ENCODE measurements at places on chromosomes 12 and 14. TPM values are rescaled to one million over a fixed set of nuclear protein-coding genes. Genes with fewer than 3 reads are reported as not detected.

- H3K27me3 ChIP-seq: no peaks in the 10 kb centered on the region
- H3K4me3 ChIP-seq: no peak overlapping the region
- no peak overlapping the region for H3K27ac ChIP-seq
- no peaks in the 10 kb centered on the region for H3K4me1 ChIP-seq
These were observed 86.4 kb downstream of the WSCD2 start for GRCh38 chr12:108215458-108215857.

- H3K27me3 ChIP-seq: no peaks in the 10 kb centered on the region
- H3K4me3 ChIP-seq: no peak overlapping the region
- H3K27ac ChIP-seq: no peak overlapping the region
- no peaks in the 10 kb centered on the region for H3K36me3 ChIP-seq
- H3K4me1 ChIP-seq: no peaks in the 10 kb centered on the region
- DNase-seq: no peak
These were observed 30.3 kb upstream of the CLIP1 start for GRCh38 chr12:122452701-122453285.

- peak overlapping the region; percentile 83 for H3K27ac ChIP-seq
- no peaks in the 10 kb centered on the region for H3K27me3 ChIP-seq
- no peaks in the 10 kb centered on the region for H3K36me3 ChIP-seq
These were observed 894 bp downstream of the KRT8 start for GRCh38 chr12:52903855-52904508.

AMN gene
- total RNA-seq: 0.48 TPM

RIPK3 gene
- total RNA-seq: 8.0 TPM

DNA sequence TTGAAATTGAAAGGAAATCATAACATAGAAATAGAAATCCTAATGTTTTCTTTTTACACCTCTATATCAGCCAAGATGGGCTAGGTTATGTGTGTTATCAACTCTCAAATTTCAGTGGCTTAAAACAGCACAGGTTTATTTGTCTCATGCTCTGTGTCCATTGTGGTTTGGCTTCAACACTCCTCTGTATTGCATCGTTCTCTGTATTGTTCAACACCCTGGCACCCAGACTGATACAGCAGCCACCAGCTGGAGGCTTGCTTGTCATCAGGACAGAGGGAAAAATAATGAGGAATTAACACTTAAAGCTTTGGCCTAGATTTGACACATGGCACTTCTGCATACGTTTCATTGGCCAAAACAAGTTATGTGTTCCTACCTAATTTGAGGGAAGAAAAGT, 234.2 kb upstream of the ARHGAP5 start:
- no peak overlapping the region for H3K4me3 ChIP-seq
- no peaks in the 10 kb centered on the region for H3K36me3 ChIP-seq
- no peaks in the 10 kb centered on the region for H3K27me3 ChIP-seq

- no peak overlapping the region for H3K4me3 ChIP-seq
- no peak for DNase-seq
- H3K4me1 ChIP-seq: no peaks in the 10 kb centered on the region
- H3K27me3 ChIP-seq: no peaks in the 10 kb centered on the region
These were observed 141.6 kb downstream of the DACT1 start for GRCh38 chr14:58779376-58779775.

DNA sequence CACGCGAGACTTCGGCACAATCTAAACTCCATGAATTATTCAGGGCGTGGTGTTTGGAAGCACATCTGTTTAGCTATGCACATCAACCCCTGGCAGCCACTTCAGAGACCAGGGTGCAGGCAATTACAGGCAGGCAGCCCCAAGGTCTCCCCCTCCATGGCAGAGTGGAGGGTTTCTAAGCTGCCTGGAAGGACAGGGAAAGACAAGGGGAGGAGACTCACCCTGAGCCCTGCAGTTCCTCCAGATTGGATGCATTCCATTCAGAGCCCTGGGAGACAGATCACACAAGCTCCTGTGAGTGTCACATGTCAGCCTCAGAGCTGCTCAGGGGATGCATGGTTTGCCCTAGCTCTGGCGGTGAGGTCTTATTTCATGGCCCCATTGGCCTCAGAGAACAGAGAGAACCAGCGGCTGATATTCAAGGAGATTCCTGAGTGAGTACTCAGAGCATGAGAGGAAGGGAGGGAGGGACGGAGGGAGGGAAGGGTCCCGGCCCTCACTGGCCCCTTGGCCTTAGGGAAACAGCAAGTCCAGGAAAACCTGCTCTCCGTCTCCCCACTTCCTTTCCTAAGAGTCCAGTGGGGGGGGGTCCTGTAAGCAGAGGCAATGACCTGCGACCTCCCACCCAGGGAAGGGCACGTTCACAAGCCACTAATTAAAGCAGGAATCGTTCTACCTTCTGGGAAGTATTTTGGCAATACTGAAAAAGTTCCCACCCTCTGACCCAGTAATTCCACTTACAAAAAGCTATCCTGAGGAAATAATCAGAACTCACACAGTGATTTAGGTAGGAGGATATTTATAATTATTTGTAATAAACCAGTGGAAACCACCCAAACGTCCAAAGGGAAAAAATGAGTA, 55.1 kb downstream of the SSH1 start:
- peaks cover 15% of the 10 kb centered on the region for H3K36me3 ChIP-seq
- no peaks in the 10 kb centered on the region for H3K27me3 ChIP-seq
- H3K4me1 ChIP-seq: no peaks in the 10 kb centered on the region
- DNase-seq: peak; percentile 51
- H3K27ac ChIP-seq: peak overlapping the region; percentile 99
- no peak overlapping the region for H3K4me3 ChIP-seq

GRCh38 chr12:53816360-53817020, 64.7 kb upstream of the CISTR start:
- H3K4me1 ChIP-seq: no peaks in the 10 kb centered on the region
- no peak overlapping the region for H3K4me3 ChIP-seq
- no peak for DNase-seq
- no peaks in the 10 kb centered on the region for H3K27me3 ChIP-seq
- no peaks in the 10 kb centered on the region for H3K36me3 ChIP-seq
- no peak overlapping the region for H3K27ac ChIP-seq

- H3K36me3 ChIP-seq: no peaks in the 10 kb centered on the region
- H3K4me3 ChIP-seq: no peak within 1 kb of the TSS
- peak; percentile 77 for DNase-seq
- peaks cover 3% of the 10 kb centered on the region for H3K27me3 ChIP-seq
These were observed at the start of gene WIF1 for GRCh38 chr12:65121049-65121955. TSS of gene WIF1 (minus strand) at chr12:65121305. CDS start at chr12:65121191, 114 bp downstream.

- no peak overlapping the region for H3K4me3 ChIP-seq
- no peak overlapping the region for H3K27ac ChIP-seq
- H3K4me1 ChIP-seq: no peaks in the 10 kb centered on the region
- no peaks in the 10 kb centered on the region for H3K36me3 ChIP-seq
- DNase-seq: no peak
- H3K27me3 ChIP-seq: no peaks in the 10 kb centered on the region
These were observed 356.0 kb downstream of the DUSP6 start for GRCh38 chr12:88996200-88996788.

DNA sequence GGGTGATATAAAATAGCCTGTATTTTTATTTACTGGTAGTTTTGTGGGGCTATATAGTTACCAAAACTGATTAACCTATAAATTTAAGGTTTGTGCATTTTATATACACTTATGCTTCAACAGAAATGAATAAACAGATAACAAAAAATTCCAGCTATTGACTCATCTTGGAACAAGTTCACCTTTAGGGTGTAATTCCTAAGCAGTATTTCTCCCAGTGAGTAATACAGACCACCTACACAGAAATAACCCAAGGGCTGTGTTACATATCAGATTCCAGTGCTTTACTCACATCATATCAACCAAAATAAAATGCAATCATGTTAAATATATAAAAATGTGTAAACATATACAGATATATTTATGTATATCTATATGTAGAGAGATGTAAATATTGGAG, 345.6 kb downstream of the ADAMTS20 start:
- DNase-seq: no peak
- no peaks in the 10 kb centered on the region for H3K36me3 ChIP-seq
- no peak overlapping the region for H3K4me3 ChIP-seq
- H3K27me3 ChIP-seq: no peaks in the 10 kb centered on the region
- H3K27ac ChIP-seq: no peak overlapping the region

- H3K27ac ChIP-seq: no peak overlapping the region
- H3K36me3 ChIP-seq: no peaks in the 10 kb centered on the region
- peaks cover 2% of the 10 kb centered on the region for H3K4me1 ChIP-seq
- no peaks in the 10 kb centered on the region for H3K27me3 ChIP-seq
These were observed 11.6 kb upstream of the PPP1CC start for GRCh38 chr12:110754101-110754793.

FGF23 gene
- total RNA-seq: not detected

DNA sequence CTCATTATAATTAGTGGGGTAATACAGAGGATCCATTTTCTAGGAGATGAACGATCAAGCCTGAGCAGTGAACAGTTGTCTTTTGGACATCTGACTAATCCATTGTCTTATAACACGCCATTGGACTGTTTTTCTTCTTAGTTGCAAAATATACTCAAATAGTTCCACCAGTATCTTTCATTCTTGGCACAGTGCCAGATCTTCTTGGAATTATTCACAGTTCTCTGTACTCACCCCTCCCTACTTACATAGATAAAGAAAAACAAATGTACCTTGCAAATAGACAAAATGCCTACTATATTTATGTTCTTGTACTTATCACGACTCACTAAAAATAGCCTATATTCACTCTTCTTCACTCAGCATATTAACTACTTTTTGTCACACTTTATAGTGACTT, 3.8 kb downstream of the CBLN3 start:
- no peak overlapping the region for H3K27ac ChIP-seq
- no peak overlapping the region for H3K4me3 ChIP-seq
- H3K36me3 ChIP-seq: no peaks in the 10 kb centered on the region
- H3K27me3 ChIP-seq: no peaks in the 10 kb centered on the region
- H3K4me1 ChIP-seq: no peaks in the 10 kb centered on the region

DNA sequence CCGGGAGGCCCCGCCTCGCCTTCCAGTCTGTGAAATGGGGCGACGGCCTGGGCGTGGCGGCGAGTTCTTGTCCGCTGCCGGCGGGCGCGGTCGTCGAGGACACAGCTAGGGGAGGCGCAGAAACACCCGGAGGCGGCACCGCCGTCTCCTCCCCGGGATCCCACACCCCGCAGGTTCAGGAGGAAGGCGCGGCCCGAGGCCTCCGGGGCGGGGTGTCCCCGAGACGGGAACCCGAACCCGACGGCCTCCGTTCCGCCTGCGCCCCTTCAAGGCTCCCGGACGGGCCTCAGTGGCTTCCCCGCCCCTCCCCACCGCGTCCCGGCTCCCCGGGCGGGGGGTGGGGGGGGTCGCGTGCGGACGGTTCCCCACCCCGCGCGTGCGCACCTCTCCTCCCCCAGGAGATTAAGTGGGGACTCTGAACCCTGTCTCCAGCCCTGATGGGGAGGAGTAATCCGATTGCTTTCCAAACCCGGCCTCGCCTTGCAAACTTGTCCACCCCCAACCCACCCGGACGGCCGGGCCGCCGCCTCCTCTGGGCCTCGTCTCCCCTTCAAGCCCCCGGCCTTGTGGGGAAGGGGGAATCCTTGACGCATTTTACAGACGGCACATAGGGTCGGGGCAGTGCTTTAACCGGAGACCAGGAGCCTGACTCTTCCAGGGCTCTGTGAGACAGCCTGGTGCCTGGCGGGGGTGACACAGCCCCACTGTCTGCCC, 35.3 kb upstream of the ANKRD9 start:
- DNase-seq: no peak
- no peaks in the 10 kb centered on the region for H3K36me3 ChIP-seq
- no peak overlapping the region for H3K4me3 ChIP-seq
- no peaks in the 10 kb centered on the region for H3K4me1 ChIP-seq

DNA sequence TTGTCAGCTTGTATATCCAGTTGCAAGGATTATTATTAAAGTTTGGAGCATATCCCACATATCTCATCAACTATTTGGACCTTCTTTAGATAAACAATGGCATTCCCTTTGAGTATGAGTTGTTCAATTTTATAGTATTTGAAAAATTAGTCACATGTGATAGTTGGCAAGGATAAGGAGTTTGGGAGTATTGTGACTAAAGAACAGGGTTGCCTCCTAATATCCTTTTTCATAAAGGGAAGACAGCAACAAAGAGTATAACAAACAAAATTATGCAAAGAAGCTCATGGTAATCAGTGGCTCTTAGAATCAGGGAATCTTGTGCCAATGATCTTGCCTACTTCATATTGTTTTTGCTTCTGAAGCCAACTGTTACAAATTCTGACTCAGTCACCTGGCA, 31.2 kb upstream of the KCNH5 start:
- no peaks in the 10 kb centered on the region for H3K27me3 ChIP-seq
- H3K36me3 ChIP-seq: no peaks in the 10 kb centered on the region
- no peak for DNase-seq
- H3K4me3 ChIP-seq: no peak overlapping the region

- no peaks in the 10 kb centered on the region for H3K36me3 ChIP-seq
- H3K4me1 ChIP-seq: peaks cover 3% of the 10 kb centered on the region
- no peak for DNase-seq
- H3K27me3 ChIP-seq: no peaks in the 10 kb centered on the region
- H3K4me3 ChIP-seq: no peak overlapping the region
- no peak overlapping the region for H3K27ac ChIP-seq
These were observed 190.1 kb downstream of the MED13L start for GRCh38 chr12:116087399-116087798.

DNA sequence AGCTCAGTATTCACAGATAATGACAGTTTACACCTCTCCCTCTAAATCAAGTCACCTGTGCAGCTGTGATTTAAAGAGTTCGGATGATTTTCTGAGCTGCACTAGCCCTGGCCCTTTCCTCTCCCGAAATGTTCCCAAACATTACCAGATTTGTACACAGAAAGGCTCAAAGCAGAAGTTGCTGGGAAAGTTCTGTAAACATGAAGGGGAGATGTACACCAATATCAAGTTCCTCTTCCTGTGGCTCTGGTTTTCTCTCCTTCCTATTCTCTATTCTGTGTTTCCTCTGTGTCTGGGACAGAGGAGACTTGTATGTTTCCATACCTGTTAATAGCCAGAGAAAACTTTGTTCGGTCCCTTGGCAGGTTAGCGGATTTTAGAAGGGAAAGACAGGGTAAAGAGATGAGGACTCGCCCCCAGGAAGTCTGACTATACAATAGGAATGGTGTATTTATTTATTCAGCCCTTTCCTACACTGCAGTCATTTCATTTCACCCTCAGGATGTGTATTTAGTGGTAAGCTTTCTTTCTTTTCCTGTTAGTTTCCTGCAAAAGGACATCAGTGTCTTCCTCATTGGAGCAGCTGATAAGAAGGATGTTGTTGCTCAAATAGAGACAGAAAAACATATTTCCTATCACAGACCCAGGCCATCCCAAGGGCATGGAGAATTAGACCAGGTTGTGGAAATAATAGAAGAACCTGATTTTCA, 7.6 kb upstream of the NUMB start:
- no peak overlapping the region for H3K27ac ChIP-seq
- H3K4me1 ChIP-seq: no peaks in the 10 kb centered on the region
- no peaks in the 10 kb centered on the region for H3K36me3 ChIP-seq
- no peak overlapping the region for H3K4me3 ChIP-seq

TEX52 gene
- not detected for total RNA-seq

GRCh38 chr12:65902500-65902899, 78.2 kb downstream of the HMGA2 start:
- no peak overlapping the region for H3K27ac ChIP-seq
- no peak for DNase-seq
- H3K36me3 ChIP-seq: no peaks in the 10 kb centered on the region
- no peaks in the 10 kb centered on the region for H3K4me1 ChIP-seq

- no peaks in the 10 kb centered on the region for H3K27me3 ChIP-seq
- H3K27ac ChIP-seq: no peak overlapping the region
- no peaks in the 10 kb centered on the region for H3K4me1 ChIP-seq
These were observed 218.6 kb upstream of the SYT1 start for GRCh38 chr12:78645956-78646355.

Data from aorta (tissue), 5 donors.